Foreskin melanocyte (primary cell): ENCODE measurements at places on chromosomes 2 and 18.

- no peak for DNase-seq
Observed at GRCh38 chr2:125455110-125455509, 1200.8 kb upstream of the GYPC start.

GRCh38 chr2:81050580-81051095 is 746.1 kb upstream of the LRRTM1 start:
- DNase-seq: no peak

- DNase-seq: no peak
Observed at GRCh38 chr2:106108351-106108750, 85.8 kb downstream of the UXS1 start.

DNA sequence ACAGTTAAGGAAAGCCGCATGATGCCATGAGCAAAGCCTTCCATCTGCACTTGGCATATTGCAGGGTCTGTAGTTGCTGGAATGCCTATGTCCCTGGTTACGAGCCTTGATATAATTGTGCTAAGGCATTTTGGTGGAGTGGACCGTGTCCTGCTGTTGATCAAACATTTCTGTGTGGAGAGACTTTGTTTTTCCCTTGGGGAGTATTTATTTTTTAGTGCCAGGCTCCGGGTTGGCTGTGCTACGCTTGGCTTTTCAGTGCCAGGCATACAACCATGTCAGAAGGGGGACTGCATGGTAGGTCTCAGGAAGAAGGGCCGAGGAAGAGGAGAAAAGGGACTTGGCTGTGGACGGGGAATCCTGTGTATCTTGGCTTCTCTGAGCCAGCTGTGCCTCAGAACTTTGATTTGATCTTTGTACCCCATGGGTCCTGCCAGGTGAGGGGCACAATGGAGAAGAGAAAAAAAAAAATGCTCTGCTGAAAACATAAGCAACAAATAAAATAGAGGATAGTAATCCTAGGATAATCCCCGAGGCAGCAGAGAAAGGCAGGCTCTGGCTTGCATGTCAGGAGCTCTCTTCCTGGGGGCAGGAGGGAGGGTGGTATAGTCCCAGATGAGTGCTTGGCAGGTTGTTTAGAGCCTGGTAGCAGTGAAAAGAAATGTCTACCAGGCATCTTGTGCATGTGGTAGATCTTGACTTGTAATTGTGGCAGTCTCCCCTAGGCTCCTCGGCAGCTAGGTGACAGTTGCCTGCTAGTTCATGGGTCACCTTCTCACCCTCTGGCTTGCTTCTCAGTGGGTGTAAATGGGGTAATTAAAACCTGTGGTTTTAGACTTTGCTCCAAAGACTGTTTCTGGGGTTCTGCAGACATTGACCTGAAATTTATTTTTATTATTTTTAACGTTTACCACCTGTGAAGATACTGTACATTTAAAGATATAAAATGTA is 233.0 kb downstream of the NEDD4L start:
- no peak for DNase-seq

- no peak for DNase-seq
Observed at GRCh38 chr2:85528355-85528754, 10.6 kb upstream of the MAT2A start.

DNA sequence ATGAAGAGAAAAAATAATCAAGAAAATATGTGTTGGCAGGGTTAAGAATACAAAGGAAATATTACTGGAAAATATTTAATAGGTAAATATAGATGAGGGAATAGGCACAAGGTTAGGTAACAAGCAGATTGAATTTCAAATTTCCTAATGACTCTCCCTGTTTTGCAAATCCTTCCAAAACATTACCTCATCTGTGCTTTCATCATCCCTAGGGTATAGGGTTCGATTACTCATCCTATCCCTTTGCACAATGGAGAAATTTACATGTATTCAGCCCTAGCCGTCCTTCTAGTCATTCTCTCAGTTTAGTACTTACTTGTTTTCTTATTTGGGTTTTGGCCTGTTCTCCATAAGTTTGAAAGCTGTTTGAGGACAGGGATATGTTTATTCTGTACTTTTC is 864.6 kb upstream of the FSHR start:
- no peak for DNase-seq

DNA sequence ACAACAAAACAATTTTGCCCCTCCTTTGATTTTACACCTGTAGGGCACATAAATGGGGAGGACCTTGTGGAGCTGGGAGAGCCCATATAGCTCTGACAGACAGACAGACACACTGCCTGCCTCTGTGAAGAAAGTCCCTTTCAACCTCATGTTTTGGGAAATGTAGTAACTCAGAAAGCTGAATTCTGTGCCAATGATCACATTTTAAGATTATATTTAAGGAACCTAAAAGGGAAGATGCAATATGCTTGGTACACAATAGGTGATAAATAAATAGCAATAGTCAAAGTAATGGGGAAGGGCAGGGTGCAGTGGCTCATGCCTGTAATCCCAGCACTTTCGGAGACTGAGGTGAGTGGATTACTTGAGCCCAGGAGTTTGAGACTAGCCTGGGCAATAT is 446.4 kb upstream of the ID2 start:
- DNase-seq: no peak

GRCh38 chr2:38097258-38097987 is 21.5 kb upstream of the CYP1B1 start:
- DNase-seq: no peak

DNA sequence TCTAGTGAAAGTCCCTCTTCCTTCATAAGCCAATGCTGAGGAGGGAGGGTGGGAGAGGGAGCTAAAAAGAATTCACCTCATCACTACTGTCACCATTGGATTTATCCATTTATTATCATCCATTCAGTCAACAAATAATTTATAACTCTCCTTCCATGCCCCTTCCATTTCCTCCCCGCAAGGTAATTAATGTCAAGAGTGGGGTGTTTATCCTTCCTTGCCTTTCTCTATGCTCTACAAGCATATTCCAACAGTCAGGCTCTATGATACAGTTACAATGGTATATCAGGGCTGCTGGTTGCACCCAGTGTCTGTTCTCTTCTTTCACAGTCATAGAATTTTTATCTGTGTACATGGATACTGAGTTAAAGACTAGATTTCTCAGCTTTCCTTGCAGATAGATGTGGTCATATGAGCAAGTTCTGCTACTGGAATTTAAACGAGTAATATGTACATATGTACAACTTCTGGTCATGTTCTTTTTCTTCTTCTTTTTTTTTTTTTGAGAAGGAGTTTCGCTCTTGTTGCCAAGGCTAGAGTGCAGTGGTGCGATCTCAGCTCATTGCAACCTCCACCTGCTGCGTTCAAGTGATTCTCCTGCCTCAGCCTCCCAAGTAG is 5.1 kb upstream of the MFSD6 start:
- DNase-seq: no peak

DNA sequence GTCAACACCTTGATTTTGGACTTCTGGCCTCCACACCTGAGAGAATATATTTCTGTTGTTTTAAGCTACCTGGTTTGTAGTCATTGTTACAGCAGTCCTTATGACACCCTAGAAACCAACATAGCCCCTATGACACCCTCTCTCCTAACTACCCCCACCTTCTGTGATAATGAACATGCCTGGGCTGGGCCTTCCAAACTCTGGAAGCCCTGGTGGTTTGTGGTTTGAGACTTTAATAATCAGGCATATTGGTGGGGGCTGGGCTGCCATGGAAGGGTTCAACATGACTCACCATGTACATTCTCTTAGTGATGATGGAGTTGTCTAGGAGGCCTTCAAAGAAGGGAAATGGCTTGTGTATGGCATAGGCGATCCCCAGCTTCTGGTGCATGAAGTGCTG is 3.3 kb downstream of the SP110 start:
- no peak for DNase-seq

- DNase-seq: no peak
Observed at GRCh38 chr2:39805936-39806608, 27.0 kb upstream of the THUMPD2 start.

GRCh38 chr2:83584672-83585071 is 874.4 kb downstream of the SUCLG1 start:
- no peak for DNase-seq

DNA sequence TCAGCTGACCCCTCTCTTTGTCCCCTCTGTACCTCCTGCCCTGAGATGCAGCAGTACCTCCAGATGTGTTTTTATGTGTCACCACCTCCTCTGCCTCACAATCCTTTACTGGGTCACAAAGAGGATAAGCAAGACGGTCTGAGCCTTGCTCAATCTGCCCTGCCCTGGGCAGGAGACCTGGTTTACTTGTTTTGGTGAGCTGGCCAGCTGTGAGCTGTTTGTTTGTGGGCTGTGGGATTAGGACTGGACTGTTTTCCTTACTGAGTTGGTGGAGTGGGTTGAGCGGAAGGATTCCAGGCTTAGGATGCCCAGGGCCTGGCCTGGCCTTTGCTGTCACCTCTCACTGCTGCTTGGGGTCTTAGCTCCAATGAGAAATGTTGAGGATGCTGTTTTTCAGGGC is 299.5 kb downstream of the SRBD1 start:
- no peak for DNase-seq

DNA sequence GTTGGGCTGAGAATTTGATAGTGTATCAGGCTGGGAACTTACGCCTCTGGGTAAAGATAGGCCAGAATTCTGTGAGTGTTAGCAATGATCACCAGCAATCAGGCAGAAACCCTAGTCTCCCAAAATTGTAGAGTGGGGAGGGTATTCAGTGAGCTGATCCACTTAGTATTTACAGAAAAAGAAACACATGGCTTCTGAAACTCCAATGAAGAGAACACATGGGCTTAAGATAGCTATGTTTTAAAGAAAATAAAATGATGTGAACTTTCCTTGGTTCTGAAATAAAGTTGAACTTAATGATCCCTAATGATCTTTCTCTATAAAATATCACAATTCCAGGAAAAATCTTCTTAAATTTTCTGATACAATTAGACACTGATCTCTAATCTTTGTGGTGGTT is 472.8 kb downstream of the DCC start:
- no peak for DNase-seq

GRCh38 chr2:144505245-144505831 is 14.6 kb downstream of the ZEB2 start:
- DNase-seq: no peak

DNA sequence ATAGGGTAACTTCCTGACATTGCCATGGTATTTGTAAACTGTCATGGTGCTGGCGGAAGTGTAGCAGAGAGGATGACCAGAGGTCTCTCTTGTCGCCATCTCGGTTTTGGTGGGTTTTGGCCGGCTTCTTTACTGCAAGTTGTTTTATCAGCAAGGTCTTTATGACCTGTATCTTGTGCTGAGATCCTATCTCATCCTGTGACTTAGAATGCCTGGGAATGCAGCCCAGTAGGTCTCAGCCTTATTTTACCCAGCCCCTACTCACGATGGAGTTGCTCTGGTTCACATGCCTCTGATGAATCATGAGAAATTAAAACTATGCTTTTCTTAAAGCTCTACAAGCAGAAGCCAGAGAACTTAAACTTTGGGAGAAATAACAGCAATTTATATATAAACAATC is 12.7 kb upstream of the NFU1 start:
- DNase-seq: no peak

- DNase-seq: no peak
Observed at GRCh38 chr18:44036501-44036900, 644.2 kb upstream of the SETBP1 start.

DNA sequence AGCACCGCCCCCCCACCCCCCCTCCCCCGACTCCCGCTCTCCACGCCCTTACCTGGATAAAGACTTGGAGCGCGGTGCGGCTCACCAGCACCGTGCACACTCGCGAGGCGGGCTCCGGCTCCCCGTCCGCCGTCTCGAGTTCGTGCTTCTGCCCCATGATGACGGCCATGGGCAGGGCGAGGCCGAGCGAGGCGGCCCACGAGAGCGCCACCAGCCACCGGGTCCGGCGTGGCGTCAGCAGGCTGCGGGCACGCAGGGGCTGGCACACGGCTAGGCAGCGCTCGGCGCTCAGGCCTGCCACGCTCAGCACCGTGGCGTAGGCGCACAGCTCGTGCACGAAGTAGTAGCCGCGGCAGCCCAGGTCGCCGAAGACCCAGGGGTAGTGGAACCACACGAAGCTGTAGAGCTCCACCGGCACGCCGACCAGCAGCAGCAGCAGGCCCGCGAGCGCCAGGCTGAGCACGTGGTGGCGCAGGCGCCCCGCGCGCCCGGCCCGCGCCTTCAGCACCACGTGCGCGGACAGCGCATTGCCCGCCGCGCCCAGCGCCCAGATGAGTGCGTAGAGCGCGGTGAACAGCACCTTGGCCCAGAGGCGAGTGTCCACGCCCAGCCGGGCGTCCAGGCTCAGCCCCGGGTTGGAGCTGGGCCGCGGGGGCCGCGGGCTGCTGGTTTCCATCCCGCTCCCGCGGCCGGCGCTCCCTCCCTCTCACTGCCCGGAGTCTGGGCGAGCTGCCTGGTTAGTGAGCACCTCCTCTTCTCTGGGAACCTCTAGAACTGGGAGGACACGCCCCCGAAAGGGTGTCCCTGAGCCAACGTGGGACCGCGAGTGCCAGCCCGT is at the start of gene NTSR2:
Gene NTSR2, minus strand, starts transcription at position 742 of the 838 bp plus-strand sequence. Its CDS starts 66 bp downstream, at position 676.
- DNase-seq: peak; percentile 35

DNA sequence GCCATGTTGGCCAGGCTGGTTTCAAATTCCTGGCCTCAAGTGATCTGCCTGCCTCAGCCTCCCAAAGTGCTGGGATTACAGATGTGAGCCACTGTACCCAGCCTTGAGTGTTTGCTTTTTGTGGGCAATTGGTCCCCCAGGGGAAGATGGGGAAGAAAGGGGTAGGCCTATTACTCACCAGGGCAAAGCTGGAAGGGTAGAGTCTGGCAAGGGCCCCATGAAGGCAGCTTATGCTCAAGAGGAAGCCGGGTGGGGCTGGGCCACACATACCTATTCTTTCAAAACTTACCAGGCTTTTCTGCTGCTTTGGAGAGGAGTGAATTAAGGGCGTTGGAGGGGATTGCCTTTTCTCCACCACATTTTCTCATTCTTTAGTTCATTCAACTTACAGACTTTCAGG is 24.5 kb upstream of the CD28 start:
- no peak for DNase-seq

- no peak for DNase-seq
Observed at GRCh38 chr2:96099861-96100798, 16.2 kb downstream of the ADRA2B start.

GRCh38 chr18:25282896-25283703 is 68.9 kb downstream of the ZNF521 start:
- DNase-seq: no peak

GRCh38 chr2:113028112-113028511 is 22.9 kb downstream of the IL36A start:
- DNase-seq: no peak

- DNase-seq: no peak
Observed at GRCh38 chr18:74082742-74083556, 64.7 kb downstream of the FBXO15 start.

- DNase-seq: no peak
Observed at GRCh38 chr2:6475155-6475940, 390.4 kb downstream of the CMPK2 start.

- DNase-seq: peak; percentile 64
Observed at GRCh38 chr2:101806123-101806522, 108.6 kb downstream of the MAP4K4 start.

DNA sequence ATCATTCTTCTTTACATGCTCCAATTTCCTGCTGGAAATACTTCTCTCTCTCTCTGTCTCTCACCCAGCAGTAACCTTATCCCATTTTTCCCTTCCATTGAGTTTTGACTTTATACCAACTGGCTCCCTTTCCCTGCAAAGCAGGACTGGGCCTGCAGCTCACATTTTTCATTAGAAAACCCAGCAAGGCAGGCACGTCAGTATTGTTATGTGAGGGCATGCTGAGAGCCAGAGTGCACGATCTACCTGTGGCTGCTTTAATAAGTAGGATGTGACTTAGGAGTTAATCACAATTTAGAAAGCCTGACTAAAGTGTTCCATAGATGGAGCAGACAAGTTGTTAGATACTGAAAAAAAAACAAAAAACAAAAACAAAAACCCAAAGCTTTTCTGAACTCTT is 5.2 kb upstream of the NDUFV2 start:
- DNase-seq: no peak

GRCh38 chr2:10802657-10803056 is 9.9 kb downstream of the PDIA6 start:
- no peak for DNase-seq
